Hippocampal formation (tissue), 2 donors: ENCODE measurements at places on chromosomes 2 and 18.
A peak's percentile ranks its signal among the peaks of the same experiment; 100 is the strongest.

DNA sequence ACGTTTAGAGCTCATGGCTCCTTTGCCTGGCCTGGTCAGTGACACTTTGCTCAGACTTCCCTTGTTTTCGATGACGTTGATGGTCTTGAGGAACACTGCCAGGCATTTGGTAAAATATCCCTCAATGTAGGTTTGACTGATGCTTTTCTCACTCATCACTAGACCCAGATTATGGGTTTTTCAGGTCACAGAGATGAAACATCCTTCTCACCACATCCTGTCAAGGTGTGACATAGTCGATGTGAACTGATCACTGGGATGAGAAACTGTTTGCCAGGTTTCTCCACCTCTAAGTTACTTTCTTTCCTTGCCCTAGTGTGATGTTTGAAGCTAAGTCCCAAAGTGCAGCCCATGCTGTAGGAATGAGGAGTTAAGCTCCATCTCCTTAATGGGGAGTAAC, 81.5 kb downstream of the AFF3 start:
- no peak for DNase-seq

GRCh38 chr18:44819944-44820510, 139.3 kb downstream of the SETBP1 start:
- no peak for DNase-seq

GRCh38 chr2:84781942-84782716, 98.8 kb downstream of the TRABD2A start:
- no peak for DNase-seq

GRCh38 chr2:219496247-219496824, 2.4 kb upstream of the GMPPA start:
- no peak for DNase-seq

DNA sequence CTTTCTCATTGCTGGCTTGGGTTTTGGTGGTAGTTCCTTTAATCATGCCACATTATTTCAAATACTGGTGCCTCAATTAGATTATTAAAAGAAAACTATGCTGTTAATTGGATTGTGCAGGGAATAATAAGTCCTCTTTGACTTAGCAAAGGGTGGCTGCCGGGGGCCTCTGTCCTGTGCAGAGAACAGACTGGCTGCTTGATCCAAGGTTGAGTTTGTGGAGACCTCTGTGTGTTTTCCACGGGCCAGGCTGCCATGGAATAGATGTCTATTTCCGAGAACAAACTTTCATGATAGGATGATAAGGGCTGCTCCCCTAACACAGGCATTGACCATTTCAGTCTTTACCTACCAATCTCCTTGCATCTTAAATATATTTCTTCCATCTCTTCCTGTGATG, 30.4 kb upstream of the OTOS start:
- DNase-seq, result no peak

DNA sequence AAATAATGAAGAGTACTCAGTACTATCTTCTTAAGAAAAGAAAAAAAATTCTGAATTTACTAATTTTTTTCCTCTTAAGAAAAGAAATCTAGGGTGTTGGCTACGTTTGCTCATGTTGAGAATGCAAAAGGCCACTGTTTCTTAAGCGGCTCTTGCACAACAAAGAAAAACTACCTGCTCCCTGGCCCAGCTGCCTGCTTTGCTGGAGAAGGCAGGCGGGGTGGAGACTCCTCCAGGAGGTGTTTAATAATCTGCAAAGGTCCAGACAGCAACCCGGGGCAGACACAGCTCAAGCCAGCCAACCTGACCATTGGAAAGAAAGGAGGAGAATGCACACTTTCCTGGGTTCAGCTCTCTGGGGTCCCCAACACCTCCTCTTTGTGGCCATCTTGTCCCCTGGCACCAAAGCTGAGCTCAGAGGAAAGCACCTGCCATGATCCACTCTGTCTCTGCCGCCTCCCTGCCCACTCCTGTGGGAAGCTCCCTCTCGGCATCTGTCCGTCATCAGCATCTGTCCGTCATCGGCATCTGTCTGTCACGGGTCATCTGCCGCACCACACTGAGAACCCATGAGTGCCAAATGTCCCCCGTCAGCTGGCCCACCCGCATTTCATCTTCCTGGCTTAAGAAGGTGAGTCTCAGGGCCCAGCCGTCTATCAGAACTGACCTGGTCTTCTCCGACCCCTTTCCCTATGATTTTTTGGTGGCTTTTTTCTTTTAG, 11.9 kb downstream of the ZNF516 start:
- DNase-seq, result no peak

GRCh38 chr2:40997362-40997761, 545.5 kb upstream of the SLC8A1 start:
- no peak for DNase-seq

GRCh38 chr2:137952586-137953129, 11.6 kb upstream of the HNMT start:
- no peak for DNase-seq

GRCh38 chr2:112646102-112646719, 472 bp downstream of the SLC20A1 start:
- DNase-seq, result no peak

DNA sequence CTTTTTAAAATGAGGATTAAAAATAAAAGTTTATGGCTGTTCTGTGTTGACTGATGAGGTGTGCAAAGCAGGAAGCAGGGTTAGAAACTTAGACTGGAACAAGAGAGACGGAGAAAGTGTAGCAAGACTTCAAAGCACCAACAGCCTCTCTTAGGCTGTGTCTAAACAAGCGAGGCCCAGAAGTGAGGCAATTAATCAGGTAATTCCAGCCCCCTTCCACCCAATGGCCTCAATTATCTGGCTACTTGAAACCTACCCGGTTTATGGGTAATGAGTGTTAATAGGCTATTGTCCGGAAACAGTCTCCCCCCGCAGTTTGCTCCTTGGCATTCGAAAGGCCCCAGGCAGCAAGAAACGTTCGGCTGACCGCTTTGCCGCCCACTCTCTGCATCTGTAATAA, 171.7 kb upstream of the MYCN start:
- no peak for DNase-seq

GRCh38 chr2:39780825-39781600, 2.0 kb upstream of the THUMPD2 start:
- no peak for DNase-seq

DNA sequence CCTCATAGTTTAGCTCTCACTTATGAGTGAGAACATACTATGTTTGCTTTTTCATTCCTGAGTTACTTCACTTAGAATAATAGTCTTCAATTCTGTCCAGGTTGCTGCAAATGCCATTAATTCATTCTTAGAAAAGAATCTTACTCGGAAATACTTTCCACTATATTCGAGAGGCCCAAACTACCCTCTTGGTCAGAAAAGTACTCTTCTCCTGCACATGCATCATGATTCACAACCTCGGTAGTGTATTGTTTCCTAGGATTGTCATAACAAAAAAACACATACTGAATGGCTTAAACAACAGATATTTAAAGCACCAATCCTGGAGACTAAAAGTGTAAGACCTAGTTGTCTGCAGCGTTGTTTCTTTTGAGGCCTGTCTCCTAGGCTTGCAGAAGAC, 364.0 kb upstream of the SLC14A2 start:
- DNase-seq, result no peak

- no peak for DNase-seq
These were observed 307.8 kb upstream of the CELF4 start for GRCh38 chr18:37873416-37873815.

DNA sequence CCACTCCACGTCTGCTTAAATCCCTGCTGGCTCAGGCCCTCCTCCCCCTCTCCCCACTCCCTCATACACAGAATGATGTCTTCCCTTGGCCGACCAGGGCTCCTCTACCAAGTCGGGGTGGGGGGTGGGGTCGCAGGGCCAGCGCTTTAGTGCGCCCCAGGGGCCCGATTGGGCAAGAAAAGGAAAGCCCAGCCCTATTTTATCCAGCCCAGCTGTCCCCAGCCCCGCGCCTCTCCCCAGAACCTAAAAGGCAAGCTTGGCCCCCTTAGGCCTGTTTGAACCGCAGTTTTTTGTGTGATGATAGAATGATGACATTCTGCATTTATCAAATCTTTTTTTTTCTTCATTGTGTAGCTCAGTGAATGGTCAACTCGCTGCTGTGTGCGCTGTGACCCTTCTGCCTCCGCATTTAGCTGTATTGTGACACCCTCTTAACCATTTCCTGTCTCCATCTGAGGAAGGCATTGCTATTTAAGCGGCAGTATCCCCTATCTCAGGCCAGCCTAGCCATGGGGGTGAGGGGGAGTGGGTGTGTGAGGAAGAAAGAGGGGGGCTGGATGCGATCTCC, 231.4 kb downstream of the HAUS1 start:
- DNase-seq, result no peak

DNA sequence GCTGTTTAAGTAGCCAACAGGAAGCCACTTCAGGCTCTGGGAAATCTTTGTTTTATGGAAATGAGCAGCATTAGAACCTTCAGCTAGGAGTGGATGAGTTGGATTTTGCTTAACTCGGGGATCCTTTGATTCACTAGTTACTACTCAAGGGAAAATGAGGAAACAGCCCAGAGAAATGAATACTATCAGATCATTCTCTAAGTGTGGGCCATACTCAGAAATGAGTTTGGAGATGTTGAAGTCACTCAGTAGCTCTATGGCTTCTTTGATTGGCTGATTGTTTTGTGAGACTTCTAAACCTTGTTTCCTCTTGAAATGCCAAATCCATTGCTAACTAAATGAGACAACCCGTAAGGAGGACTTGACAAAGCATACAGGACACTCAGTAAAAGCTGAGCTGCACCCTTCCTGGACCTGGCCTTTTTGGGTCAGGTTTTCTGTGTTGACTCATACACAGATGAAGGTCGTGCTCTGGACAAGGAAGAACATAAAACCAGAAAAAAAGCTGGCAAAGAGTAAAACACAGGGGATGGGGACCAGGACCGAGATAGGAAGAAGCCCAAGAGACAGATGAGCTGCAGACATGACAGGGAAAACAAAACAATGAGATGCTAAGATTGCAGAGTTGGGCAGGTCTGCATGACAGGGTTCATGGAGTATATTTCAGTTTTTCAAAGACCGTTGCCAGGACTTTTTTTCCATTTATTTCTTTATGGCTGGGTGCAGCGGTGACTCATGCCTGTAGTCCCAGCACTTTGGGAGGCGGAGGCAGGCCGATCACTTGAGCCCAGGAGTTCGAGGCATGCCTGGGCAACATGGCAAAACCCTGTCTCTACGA, 41.6 kb downstream of the INO80C start:
- DNase-seq, result no peak

GRCh38 chr2:120384486-120385354, 38.8 kb downstream of the INHBB start:
- no peak for DNase-seq

GRCh38 chr2:50752237-50752636, 279.7 kb downstream of the NRXN1 start:
- no peak for DNase-seq

GRCh38 chr2:119837759-119838158, 78.0 kb downstream of the PTPN4 start:
- no peak for DNase-seq

- DNase-seq, result no peak
These were observed 14.8 kb downstream of the SGO2 start for GRCh38 chr2:200540793-200541192.

- no peak for DNase-seq
These were observed 97.7 kb downstream of the DPP4 start for GRCh38 chr2:161976295-161976694.

GRCh38 chr2:226868331-226869162, 32.7 kb downstream of the RHBDD1 start:
- no peak for DNase-seq

- DNase-seq, result no peak
These were observed 61.9 kb upstream of the ZCCHC2 start for GRCh38 chr18:62460851-62461300.

- no peak for DNase-seq
These were observed 55.7 kb downstream of the LOXHD1 start for GRCh38 chr18:46601141-46601805.

- DNase-seq, result no peak
These were observed 605.2 kb downstream of the NR4A2 start for GRCh38 chr2:155727187-155727895.

GRCh38 chr2:17579605-17580318, 39.3 kb downstream of the VSNL1 start:
- DNase-seq, result no peak

DNA sequence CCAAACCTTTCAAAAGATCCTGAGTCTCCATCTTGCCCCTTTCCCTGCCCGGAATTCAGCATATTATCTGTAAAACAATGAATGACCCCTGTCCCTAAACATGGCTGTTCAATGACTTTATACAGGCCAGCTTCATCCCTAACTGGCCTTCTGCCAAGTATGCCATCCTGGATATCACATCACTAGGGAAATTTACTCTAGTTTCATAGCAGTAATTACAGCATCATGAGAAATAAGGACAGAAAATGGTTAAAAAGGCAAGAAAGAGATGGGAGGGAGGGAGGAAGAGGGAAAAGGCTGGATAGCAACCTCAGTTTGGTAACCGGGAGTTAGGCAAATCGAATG, 4.4 kb downstream of the MBOAT2 start:
- no peak for DNase-seq

- DNase-seq, result peak; percentile 31
These were observed 405.0 kb downstream of the XIRP2 start for GRCh38 chr2:167293172-167293781.

GRCh38 chr2:239222706-239223309, 178.0 kb downstream of the HDAC4 start:
- no peak for DNase-seq

DNA sequence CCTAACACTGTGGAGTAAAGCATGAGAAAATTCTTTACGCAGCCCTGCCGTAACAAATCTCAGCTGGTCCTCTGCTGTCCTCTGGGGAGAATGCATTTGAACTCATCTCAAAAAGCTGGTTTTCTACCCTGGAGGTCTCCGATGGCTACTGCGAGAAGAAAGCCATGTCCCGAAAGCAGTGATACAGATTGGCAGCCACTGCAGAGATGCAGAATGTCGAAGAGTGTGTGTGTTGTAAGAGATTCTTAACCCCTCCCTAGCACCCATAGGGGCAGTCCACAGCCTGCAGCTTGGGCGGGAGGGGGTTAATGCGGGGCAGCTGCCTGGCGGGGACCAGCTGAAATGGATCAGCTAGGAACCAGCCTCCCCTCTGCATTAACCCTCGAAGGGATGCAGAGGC, 235.9 kb downstream of the ZNF516 start:
- DNase-seq, result no peak

- no peak for DNase-seq
These were observed 23.1 kb downstream of the PRPF40A start for GRCh38 chr2:152694161-152694661.

GRCh38 chr2:41924709-41925408, 123.0 kb upstream of the PKDCC start:
- DNase-seq, result no peak

DNA sequence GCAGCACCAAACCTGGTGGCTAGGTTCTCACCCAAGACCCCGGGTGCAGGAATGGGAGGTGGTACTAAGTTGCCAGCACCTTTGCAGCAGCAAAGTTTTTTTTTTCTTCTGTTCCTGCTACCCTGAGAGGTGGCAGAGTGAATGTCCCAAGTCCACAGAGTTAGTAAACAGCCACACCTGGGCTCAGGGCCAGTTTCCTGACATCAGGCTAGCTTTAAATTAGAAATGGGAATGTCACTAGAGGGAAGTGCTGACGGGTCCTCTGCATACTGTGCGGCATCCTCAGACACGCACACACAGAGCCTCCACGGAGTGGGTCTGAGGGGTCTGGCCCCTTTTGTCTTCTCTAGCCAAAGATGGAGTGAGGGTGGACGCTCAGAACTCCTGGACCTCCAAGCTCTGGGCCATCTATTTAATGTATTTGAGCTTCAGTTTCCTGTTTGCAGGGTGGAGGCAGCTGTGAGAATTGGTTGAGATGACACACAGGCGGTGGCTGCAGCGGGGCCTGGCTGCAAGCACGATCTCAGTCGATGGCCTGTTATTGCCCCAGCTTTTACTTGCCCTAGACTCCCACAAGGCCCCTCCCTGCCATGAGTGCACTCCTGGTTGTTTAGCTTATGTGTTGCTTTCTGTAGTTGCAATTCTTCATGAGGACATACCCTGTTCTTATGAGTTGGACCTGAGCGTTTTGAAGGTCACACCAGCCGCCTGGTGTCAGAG, 751.4 kb upstream of the HS6ST1 start:
- no peak for DNase-seq
